Smooth muscle cell of the brain vasculature (primary cell): ENCODE measurements at places on chromosomes 7 and 10.

- no peak for DNase-seq
Measured at GRCh38 chr7:167090-167855, 25.1 kb upstream of the FAM20C start.

DNA sequence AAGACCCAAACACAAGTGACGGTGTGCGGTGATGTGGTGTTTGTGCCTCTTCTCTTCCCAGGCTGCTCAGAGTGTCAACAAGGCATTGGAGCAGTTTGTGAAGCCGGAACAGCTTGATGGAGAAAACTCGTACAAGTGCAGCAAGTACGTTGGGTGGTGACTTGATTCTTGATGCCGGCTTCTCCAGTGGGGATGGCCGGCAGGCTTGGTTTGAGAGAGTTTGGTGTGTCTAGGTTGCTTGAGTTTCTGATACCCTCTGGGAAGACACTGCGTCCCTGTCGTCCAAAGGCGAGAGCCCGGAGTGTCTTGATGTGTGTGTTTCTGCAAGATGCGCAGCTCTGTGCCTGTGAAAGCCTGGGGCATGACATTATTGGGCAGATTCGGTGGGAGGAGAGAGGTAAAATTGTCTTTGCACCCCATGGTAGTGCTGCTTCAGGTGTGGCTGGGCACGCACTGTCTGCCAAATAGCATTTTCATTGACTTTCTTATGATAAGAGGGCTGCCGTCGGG, 111.8 kb downstream of the ANKRD61 start:
- DNase-seq: no peak

- no peak for DNase-seq
Measured at GRCh38 chr7:20310963-20311742, 19.5 kb upstream of the ITGB8 start.

GRCh38 chr10:7610651-7611389, 55.9 kb downstream of the ITIH5 start:
- DNase-seq: no peak

DNA sequence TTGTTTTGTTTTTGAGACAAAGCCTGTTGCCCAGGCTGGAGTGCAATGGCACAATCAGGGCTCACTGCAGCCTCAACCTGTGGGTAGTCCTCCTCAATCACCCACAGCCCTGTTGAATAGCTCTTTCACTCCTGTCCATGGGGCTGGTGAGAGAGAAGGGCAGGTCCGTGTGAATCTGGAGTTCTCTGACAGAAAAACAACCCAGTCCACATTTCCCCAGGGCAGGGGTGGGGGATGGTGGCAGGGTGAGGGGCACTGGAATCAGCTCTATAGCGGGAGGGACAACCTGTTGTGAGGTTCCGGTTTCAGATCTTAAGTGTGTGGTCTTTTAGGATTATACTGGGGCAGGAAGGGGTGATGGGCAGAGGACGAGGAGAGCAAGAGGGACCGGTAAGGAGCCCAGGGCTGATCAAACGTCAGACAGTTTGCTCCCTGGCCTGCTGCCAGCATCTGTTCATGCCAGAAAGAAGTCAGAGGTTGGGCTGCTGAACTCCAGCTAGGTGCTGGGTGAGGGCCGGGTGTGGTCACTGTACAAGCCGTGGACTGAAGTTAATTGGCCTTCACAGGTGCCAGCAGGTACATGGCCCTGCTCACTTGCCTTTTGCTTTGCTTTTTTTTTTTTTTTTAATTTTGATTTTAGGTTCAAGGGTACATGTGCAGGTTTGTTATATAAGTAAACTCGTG, 33.2 kb upstream of the MKRN1 start:
- no peak for DNase-seq

DNA sequence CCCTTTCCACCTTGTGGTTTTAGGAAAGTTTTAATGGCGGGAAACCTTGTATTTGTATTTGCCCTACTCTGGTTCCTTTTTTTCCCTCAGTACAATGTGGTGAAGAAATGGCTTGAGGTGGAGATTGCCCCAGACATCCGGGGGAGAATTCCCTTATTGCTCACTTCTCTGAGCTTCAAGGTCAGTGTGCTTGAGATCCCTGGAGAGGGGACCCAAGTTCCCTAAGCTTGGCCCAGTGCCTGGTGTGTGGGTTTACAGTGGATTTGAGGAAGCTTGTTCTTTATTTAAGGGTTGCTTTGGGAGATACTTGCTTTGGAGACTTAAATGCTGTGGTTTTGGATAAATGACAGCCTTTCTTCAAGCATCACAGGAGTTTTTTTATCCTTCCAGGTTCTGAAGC, 18.3 kb downstream of the CALHM2 start:
- no peak for DNase-seq

- no peak for DNase-seq
Measured at GRCh38 chr10:76422769-76423168, 991.3 kb downstream of the LRMDA start.

DNA sequence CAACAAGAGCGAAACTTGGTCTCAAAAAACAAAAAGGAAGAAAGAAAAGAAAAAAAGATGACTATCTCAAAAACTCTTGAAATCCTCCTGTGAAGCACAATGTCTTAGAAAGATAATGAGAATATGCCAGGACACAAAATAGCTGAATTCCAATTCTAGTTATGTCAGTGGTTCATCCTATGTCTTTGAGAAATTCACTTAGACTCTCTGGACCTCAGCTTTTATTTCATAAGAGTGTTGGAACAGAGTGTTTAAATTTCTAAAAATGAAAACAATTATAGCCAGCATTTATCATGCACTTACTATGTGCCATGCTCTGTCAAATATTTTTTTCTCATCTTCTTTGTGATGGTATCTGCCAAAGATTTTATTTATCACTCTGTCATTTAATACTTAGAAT, 13.3 kb upstream of the HYCC1 start:
- no peak for DNase-seq

DNA sequence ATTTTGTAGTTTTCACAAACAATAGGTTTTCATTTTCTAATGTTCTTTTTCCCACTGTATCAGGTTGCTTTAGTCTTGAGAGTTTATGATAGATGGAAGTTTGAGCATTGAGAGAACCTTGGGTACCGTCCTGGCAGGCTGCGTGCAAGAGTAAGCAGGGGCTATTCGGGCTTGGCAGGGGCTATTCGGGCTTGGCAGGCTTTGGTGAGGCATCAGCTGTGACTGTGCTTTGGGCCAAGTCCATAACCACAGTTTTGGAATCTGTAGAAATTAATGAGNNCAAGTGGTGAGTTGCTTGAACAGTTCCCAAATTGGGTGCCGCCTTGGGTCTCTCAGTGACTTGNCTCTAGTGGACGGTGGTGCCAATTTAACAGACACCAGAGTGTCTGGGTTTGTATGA, 424.6 kb downstream of the PAXIP1 start:
- DNase-seq: no peak

DNA sequence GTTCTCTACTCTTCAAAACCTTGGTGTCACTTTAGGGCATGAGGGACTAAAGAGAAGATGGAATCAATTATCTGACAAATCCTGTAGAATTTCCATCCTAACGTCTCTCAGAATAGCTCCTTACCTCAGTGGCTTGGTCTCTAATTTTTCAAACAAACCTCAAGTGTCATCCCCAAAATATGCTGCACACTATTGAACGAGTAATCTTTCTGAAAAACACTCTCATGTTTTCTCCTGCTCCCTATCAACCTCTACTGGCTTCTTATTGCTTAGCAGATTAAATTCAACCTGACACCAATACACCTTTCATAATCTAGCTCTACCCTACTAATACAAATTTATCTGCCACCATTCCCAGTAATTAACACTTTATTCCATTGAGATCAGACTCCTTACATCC, 8.5 kb downstream of the CNOT4 start:
- no peak for DNase-seq

GRCh38 chr10:116732573-116732972, 9.8 kb downstream of the HSPA12A start:
- DNase-seq: no peak

- DNase-seq: no peak
Measured at GRCh38 chr10:71578069-71578468, 141.5 kb downstream of the C10orf105 start.

- no peak for DNase-seq
Measured at GRCh38 chr7:74502216-74502891, 48.6 kb downstream of the GTF2IRD1 start.
